ENCODE measurements at places on chromosomes 3 and 15. TPM values are rescaled to one million over a fixed set of nuclear protein-coding genes. Genes with fewer than 3 reads are reported as not detected.

The SPATA12 gene
- polyA plus RNA-seq = 0.08 TPM

The NOX5 gene
- polyA plus RNA-seq = 0.30 TPM

The SLC27A2 gene
- polyA plus RNA-seq = 0.39 TPM

The GREM1 gene
- 3.3 TPM for polyA plus RNA-seq

Measured in hindlimb muscle (tissue), 1 donor.